ENCODE measurements at places on chromosomes 1 and 21. TPM values are rescaled to one million over a fixed set of nuclear protein-coding genes. Genes with fewer than 3 reads are reported as not detected.

- no peak for DNase-seq
Observed at GRCh38 chr1:38082769-38083263, 36.2 kb upstream of the POU3F1 start.

The FAM72C gene
- total RNA-seq = 29.5 TPM

- DNase-seq = no peak
Observed at GRCh38 chr1:79100385-79100784, 93.9 kb upstream of the ADGRL4 start.

DNA sequence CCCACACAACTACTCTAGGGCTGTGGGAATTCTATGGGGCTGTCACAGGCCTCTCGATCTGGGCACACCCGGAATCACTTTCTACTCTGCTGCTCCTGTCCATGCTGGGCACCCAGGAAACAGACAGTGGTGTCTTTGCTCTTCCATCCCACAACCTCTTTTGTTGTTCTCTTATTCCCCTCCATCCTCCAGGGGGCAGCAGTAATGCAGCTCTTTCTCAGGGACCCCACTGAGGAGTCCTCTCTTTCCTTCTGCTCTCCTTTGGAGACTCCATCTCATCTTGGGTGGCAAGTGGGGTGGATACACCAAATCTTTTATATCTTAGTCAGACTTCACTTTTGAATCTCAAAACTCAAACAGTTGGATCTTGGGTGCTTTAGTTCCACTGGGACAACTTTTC lies 206.3 kb downstream of the HS2ST1 start:
- no peak for DNase-seq

- DNase-seq = no peak
Observed at GRCh38 chr21:14766241-14766640, 220.1 kb upstream of the SAMSN1 start.

DNA sequence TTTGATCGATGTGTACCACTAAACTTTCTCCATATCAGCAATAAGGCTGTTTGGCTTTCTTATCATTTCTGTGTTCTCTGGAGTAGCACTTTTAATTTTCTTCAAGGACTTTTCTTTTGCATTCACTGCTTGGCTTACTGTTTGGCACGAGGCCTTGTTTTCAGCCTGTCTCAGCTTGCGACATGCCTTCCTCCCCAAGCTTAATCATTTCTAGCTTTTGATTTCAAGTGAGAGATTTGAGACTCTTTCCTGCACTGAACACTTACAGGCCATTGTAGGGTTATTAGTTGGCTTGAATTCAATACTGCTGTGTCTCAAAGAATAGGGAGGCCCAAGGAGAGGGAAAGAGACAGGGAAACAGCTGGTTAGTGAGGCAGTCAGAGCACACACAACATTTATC lies 120.6 kb upstream of the KCND3 start:
- DNase-seq = no peak

- no peak for DNase-seq
Observed at GRCh38 chr1:75171876-75172275, 37.7 kb downstream of the LHX8 start.

The ZNF692 gene
- total RNA-seq = 34.6 TPM

The CAMTA1 gene
- total RNA-seq = 39.9 TPM

Data from NCI-H460 (cell line).